ENCODE measurements at places on chromosomes 5 and 9. TPM values are rescaled to one million over a fixed set of nuclear protein-coding genes. Genes with fewer than 3 reads are reported as not detected.

FOXD4L5 gene
- 0.13 TPM for total RNA-seq

DNA sequence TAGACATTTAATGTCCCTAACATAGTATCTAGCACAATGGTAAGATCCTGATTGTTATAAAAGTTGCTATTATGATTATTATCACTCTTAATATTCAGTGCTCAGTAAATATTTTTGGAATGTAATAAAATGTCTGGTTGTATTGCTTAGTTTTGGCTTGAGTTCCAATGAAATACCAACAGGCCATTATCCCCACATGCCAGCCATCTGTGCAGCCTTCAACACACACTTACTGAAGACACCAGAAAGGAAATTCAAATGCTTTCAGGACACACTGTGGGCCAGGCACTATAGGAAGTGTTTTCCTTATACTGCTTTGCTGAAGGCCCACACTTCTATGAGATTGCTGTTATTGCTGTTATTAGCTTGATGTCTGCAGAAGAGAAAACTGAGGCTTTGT is 157.5 kb downstream of the TRIM32 start:
- no peak for DNase-seq
- peaks cover 13% of the 10 kb centered on the region for H3K4me1 ChIP-seq
- no peak overlapping the region for H3K27ac ChIP-seq
- no peaks in the 10 kb centered on the region for H3K27me3 ChIP-seq

- no peaks in the 10 kb centered on the region for H3K27me3 ChIP-seq
- no peaks in the 10 kb centered on the region for H3K36me3 ChIP-seq
- no peak overlapping the region for H3K4me3 ChIP-seq
- no peak for DNase-seq
Measured at GRCh38 chr9:28882529-28882928, 1309.2 kb upstream of the C9orf72 start.

- no peak overlapping the region for H3K27ac ChIP-seq
- H3K27me3 ChIP-seq = no peaks in the 10 kb centered on the region
- H3K4me1 ChIP-seq = no peaks in the 10 kb centered on the region
- no peak for DNase-seq
Measured at GRCh38 chr5:32126691-32127090, 47.4 kb downstream of the GOLPH3 start.

DNA sequence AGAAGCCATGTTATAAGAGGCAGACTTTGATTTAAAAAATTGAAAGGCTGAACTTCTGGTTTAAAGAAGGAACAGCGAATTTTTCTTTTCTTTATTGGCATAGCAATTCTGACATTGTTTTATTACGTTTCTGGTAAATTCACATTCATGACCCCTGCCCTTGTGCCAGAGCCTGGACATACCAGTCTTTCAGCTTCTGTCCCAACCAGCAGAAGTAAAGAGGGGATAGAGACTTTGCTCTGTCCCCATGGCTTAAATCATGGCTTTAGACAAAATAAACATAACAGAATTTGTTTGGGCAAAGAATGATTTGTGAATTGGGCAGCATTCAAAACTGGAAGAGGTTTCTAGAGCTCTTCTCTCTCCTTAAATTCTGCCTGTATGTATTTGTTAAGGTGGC is 15.3 kb downstream of the CAST start:
- H3K4me3 ChIP-seq = no peak overlapping the region
- no peak for DNase-seq
- no peaks in the 10 kb centered on the region for H3K27me3 ChIP-seq
- H3K27ac ChIP-seq = no peak overlapping the region
- H3K4me1 ChIP-seq = no peaks in the 10 kb centered on the region

- no peak overlapping the region for H3K27ac ChIP-seq
- no peaks in the 10 kb centered on the region for H3K36me3 ChIP-seq
- no peak overlapping the region for H3K4me3 ChIP-seq
- peaks cover 2% of the 10 kb centered on the region for H3K27me3 ChIP-seq
- no peaks in the 10 kb centered on the region for H3K4me1 ChIP-seq
- DNase-seq = no peak
Measured at GRCh38 chr5:140018920-140019644, 24.0 kb downstream of the NRG2 start.

TIMD4 gene
- not detected for total RNA-seq

GRCh38 chr5:90226433-90227099 is 183.0 kb downstream of the CETN3 start:
- DNase-seq = no peak
- no peak overlapping the region for H3K4me3 ChIP-seq
- H3K27me3 ChIP-seq = no peaks in the 10 kb centered on the region
- H3K4me1 ChIP-seq = no peaks in the 10 kb centered on the region
- no peaks in the 10 kb centered on the region for H3K36me3 ChIP-seq

- no peak for DNase-seq
- H3K27me3 ChIP-seq = no peaks in the 10 kb centered on the region
- H3K36me3 ChIP-seq = no peaks in the 10 kb centered on the region
- H3K4me1 ChIP-seq = no peaks in the 10 kb centered on the region
Measured at GRCh38 chr5:134479839-134480238, 45.6 kb upstream of the JADE2 start.

TLR4 gene
- total RNA-seq = 0.17 TPM

DNA sequence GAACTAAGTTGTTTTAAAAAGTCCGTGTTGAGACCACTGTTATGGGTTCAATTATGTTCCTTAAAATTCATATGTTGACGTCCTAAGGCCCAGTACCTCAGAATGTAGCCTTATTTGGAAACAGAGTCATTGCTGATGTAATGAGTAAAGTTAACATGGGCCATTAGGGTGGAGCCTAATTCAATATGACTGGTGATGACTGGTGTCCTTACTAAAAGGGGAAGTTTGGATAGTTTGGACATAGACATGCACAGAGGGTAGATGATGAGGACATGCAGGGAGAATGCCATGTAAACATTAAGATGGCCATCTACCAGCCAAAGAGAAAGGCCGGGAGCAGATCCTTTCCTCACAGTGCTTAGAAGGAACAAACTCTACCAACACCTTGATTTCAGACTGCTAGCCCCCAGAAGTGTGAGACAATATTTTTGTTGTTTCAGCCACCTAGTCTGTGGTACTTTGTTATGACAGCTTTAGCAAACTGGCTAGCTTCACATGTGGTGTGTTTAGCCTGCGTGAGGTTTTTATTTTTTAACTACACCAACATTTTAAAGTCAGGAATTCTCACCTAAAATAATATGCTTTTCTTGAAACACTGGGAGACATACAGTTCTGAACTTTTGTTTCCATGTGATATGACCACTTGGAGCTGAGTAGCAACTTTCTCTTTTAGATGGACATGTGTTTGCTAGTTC is 135.3 kb downstream of the YIPF5 start:
- H3K36me3 ChIP-seq = no peaks in the 10 kb centered on the region
- DNase-seq = no peak
- no peaks in the 10 kb centered on the region for H3K27me3 ChIP-seq
- H3K4me1 ChIP-seq = no peaks in the 10 kb centered on the region
- no peak overlapping the region for H3K4me3 ChIP-seq

IL33 gene
- total RNA-seq = not detected

DNA sequence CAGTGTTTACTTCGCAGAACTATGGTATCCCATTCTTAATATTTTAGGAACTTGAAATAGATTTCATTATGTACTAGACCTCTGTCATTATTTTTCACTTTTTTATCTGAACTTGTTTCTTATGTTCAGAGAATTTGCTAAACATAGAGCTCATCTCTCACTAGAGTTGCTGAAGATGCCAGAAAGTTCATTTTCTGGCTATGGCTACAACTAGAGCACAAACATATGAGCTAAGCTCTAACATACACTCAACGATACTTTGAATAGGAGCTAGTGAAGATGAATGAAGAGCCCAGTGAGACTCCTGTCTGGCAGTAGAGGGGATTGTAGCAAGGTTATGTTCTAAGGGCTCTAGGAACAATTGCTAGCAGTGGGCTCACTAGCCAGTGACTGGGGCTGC is 582.2 kb downstream of the KIF4B start:
- no peaks in the 10 kb centered on the region for H3K27me3 ChIP-seq
- no peaks in the 10 kb centered on the region for H3K4me1 ChIP-seq
- no peaks in the 10 kb centered on the region for H3K36me3 ChIP-seq
- no peak overlapping the region for H3K4me3 ChIP-seq

DNA sequence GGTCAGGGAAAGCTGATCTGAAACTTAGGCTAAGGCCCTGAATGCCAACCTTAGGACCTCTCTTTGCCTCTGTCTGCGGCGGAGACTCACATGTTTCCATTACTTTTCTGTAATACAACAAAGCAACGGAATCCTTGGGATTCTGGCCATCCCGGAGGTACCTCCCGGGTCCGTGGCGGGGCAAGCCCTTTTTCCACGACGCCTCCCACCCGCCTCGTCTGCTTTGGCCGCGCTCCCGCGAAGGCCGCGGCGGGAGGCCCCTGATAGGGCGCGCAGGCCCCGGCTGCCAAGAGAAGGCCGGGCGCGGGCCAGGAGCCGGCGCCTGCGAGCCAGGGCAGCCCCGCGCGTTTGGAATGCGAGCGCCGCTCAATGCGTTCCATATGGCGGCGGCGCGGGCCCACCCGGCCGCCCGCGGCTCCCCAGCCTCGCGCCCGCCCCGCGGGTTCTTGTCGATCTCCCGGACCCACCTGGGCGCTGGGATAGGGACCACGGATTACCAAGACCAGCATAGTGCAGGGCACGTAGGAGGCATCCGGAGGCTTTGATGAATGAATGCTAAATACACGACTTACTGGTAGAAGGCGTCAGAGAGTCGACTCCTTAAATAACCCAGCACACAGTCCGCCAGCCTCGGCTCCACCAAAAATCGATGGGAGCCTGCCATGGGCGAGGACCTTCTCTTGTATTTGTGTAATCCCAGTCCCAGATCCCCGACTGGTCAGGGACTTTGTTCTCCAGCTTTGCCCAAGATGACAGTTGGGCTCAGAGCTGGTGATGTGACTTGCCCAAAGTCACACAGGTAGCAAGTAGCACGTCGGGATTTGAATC is 17.5 kb upstream of the PHF19 start:
- peaks cover 6% of the 10 kb centered on the region for H3K4me1 ChIP-seq
- peaks cover 21% of the 10 kb centered on the region for H3K27me3 ChIP-seq
- peak; percentile 65 for DNase-seq
- H3K4me3 ChIP-seq = peak overlapping the region; percentile 54

GRCh38 chr5:87321605-87322004 is 53.9 kb downstream of the RASA1 start:
- H3K4me3 ChIP-seq = no peak overlapping the region
- H3K27me3 ChIP-seq = no peaks in the 10 kb centered on the region
- no peak overlapping the region for H3K27ac ChIP-seq
- DNase-seq = no peak

DNA sequence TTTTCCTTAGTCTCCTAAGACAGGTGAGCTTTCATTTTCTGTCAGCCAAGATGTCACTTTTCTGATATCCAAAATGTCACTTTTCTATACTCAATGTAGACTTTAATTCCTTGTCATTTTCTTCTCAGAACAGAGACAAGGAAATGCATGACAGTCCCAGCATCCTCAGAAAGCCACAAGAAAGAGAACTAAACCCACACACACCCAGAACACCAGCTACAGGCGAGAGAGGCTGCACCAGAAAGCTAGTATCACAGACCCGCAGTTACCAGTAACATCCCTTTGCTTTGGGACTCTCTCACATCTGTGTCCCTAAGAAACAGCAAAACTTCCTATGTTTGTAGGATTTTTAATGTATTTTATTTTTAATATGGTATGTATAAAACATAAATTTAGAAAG is 17.1 kb downstream of the TRMO start:
- no peak for DNase-seq
- H3K4me1 ChIP-seq = no peaks in the 10 kb centered on the region
- no peak overlapping the region for H3K4me3 ChIP-seq
- H3K36me3 ChIP-seq = no peaks in the 10 kb centered on the region

- no peak overlapping the region for H3K4me3 ChIP-seq
- H3K4me1 ChIP-seq = no peaks in the 10 kb centered on the region
- peak; percentile 39 for DNase-seq
- no peaks in the 10 kb centered on the region for H3K36me3 ChIP-seq
Measured at GRCh38 chr9:35035851-35036701, 36.3 kb downstream of the VCP start.

DNA sequence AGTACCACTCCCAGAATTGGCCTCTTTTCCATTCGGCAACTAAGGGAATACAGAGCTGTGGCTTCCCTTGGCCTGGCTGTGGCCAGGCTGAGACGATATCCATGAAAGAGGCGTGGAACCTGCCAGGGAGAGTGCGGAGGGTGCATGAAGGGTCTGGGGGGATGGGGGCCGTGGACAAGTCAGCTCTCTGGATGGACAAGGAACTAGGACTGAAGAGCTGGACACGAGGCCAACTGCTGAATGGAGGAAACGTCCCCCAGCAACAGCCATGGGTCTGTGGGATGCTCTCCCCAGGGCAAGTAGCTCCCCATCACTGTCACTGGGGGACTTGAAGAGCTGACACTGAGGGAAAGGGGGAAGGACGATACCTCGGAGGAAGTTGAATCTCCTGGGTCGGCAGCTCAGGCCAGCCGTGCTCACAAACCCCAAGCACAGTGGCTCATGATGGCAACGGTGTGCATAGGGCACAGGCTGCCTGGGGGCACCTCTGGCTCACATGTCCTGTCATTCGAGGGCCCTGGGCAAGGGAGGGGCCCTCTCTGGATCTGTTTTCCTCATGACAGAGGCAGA is 4.1 kb upstream of the OLFM1 start:
- no peak overlapping the region for H3K27ac ChIP-seq
- H3K4me3 ChIP-seq = no peak overlapping the region
- H3K4me1 ChIP-seq = no peaks in the 10 kb centered on the region
- H3K36me3 ChIP-seq = no peaks in the 10 kb centered on the region
- DNase-seq = no peak

DNA sequence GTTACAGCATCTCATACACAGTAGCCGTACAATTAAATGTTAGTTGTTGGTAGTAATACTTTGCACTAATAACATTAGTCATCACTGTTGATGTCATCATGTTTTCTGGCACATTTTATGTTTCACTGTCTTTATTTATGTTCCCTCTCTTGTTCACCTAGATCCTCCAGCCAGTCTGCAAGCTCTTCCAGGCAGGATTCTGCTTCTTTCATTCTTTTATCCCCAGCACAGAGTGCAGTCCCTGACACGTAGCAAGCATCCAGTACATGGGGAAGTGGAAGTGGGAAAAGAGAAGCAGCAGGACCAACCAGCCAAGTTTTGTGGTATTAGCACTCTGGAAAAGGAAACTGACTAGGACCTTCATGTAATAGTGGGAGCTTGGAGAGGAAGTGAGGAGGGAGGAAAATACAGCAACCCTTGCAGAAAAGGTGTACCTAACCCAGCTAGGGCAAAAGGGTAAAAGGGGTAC is 89.7 kb upstream of the SLC44A1 start:
- no peak overlapping the region for H3K27ac ChIP-seq
- no peaks in the 10 kb centered on the region for H3K27me3 ChIP-seq
- no peak for DNase-seq
- no peak overlapping the region for H3K4me3 ChIP-seq
- no peaks in the 10 kb centered on the region for H3K36me3 ChIP-seq
- H3K4me1 ChIP-seq = no peaks in the 10 kb centered on the region

BTNL3 gene
- not detected for total RNA-seq

DNA sequence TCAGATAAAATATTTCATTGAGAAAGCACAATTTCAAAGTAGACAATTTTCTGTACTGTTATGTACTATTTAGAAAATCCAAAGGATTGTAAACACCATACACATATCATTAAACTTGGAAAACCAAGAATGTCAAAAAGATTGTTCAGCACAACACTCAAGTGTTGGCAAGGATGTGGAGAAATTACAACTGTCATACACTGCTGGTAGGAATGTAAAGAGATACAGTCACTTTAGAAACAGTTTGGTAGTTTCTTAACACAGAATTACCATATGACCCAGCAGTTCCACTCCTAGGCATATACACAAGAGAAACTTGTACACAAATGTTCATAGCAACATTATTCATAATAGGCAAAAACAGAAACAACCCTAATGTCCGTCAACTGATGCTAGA is 71.2 kb downstream of the OR2K2 start:
- H3K27ac ChIP-seq = no peak overlapping the region
- H3K36me3 ChIP-seq = no peaks in the 10 kb centered on the region
